ENCODE measurements at places on chromosomes 11 and 22.

- DNase-seq, result no peak
These were observed 4.1 kb downstream of the GCAT start for GRCh38 chr22:37811867-37812266.

DNA sequence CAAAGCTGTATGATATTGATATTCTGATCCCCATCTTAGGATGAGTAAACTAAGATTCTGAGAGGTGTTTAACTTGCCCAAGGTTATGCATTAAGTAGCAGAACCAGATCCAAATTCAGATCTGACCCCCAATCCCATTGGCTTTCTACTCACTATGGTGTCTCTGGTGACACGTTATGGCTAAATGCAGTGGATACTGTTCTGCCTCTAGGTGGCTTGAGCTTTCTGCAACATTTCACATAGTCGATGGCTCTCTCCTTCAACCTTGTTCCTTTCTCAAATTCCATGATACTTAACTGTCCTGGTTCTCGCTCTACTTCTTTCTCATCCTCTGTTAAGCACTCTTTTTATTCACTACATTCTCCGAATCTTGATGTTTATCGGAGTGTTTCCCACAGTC lies 9.4 kb downstream of the C11orf97 start:
- DNase-seq, result no peak

GRCh38 chr11:93579187-93579751 lies 36.1 kb upstream of the SMCO4 start:
- no peak for DNase-seq

- peak; percentile 52 for DNase-seq
These were observed 84.1 kb downstream of the C11orf91 start for GRCh38 chr11:33616552-33616951.

DNA sequence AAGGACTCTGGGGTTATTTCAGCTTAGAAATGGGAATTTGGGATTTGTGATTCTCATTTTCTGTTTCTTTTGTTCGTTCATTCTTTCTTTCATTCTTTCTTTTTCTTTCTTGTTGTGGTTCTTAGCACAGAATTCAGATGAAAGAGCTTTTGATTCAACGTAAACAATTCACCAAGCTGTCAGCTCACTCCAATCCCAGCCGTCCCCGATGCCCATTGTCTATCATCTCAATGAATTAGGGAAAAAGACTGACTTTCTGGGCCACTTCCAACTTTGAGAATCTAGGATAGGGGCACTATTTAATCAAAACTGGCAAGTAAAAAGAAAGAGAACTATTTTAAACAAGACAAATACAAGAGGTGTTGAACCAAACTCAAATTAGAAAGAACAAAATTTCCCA lies 25.1 kb upstream of the TMA7B start:
- no peak for DNase-seq

DNA sequence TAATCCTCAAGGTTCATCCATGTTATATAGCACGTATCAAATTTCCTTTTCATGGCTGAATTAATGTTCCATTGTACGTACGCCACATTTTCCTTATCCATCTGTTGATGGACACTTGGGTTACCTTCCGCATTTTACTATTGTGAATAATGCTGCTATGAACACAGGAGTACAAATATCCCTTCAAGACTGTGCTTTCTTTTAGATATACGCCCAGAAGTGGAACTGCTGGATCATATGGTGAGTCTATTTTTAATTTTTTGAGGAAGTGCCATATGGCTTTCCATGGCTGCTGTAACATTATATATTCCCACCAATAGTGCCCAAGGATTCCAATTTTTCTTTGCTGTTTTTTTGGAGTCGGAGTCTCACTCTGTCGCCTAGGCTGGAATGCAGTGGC lies 6.0 kb downstream of the MRPL40 start:
- no peak for DNase-seq

DNA sequence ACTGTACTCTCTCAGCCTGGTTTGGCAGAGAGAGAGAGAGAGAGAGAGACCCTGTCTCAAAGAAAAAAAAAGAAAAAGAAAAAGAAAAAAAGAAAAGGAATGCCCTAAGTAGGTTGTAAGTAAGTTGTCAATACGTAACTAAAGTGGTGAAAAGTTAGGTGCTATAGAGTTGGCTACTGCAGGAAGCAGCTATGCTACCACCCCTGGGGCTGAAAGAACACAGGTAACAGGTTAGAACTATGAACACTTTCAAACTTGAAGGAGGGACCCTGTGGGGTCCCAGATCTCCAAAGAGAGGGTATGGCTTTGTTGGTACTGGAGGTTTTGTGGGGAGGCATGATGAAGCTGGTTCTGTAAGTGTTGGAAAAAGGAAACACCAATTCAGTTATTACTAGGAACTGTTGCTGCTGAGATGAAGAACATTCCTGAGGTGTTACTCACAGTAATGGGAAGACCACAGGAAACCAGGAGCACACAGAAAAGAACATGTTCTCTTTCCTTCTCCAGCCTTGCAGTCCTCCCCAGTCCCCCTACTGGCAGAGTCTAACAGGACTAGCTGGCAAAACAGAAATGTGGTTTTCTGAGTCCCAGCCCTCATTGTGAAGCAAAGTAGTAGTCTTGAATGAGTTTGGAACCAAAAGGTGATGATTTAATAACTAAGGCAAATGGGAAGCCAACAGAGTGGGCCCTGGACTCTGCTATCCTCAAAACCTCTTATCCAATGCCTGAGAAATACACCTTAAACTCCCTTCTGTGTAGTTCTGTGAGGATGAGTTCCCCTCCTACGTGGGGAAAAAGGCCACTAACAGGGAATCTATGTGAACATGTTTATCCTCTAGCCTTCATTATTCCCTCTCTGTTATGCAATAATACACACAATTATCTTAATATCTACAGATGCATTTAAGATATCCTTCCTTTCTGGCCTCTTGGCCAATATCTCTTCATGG lies 427.0 kb upstream of the DDI1 start:
- DNase-seq, result peak; percentile 96

- DNase-seq, result no peak
These were observed 8.2 kb upstream of the SEC14L3 start for GRCh38 chr22:30479981-30480380.

DNA sequence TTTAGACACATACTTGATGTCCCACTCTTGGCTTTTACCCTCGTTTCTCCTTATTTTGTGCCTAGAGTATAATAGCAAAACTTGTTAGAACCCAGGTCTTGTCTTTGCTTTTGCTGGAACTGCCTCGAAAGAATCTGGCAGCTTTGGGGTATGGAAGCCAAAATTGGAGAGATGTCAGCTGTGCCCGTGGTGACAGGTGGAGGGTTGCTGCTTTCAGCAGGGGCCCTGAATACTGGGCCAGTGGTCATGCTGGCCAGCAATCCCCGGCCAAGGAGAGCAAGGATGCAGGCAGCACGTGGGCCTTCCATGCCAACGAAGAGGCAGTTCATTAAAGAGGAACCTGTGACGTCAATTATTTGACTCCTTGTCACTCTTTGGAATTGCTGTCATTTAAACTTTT lies 181.1 kb downstream of the HIPK3 start:
- DNase-seq, result no peak

GRCh38 chr11:8109675-8110074 lies 28.7 kb downstream of the TUB start:
- DNase-seq, result no peak

GRCh38 chr11:102724904-102725500 lies at the start of gene MMP8:
TSS of gene MMP8 (minus strand) at chr11:102724954. CDS start at chr11:102724855, 99 bp downstream.
- peak; percentile 93 for DNase-seq

DNA sequence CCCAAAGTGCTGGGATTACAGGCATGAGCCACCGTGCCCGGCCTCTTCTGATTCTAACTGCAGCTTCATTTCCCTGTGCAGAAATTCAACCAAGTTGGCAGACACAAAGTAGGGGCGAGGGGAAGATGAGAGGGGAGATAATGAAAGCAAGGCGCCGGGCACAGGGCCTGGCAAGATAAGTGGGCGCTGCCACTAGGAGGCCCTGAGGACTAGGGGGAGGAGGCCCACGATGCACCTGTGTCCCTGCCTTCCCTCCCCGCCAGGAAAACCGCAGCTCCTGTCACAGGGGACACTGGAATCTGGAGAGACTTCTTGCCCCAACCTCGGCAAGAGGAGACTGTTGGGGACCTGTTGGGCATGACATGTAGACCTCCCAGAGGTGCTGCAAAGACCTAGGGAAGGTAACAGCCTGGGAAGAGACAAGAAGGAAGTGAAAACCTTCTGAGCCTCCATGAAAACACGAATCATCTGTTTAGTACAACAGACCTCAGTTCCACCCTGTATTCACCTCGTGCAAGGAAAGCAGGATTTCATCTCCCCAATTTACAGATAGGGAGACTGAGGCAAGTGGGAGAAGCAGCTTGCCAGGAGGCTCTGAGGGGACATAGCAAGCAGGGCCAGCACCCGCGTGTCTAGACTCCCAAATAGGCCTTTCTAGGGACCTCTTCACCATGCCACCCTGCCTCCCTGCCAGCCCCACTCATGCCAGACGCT lies 3.1 kb upstream of the LGALS1 start:
- no peak for DNase-seq

DNA sequence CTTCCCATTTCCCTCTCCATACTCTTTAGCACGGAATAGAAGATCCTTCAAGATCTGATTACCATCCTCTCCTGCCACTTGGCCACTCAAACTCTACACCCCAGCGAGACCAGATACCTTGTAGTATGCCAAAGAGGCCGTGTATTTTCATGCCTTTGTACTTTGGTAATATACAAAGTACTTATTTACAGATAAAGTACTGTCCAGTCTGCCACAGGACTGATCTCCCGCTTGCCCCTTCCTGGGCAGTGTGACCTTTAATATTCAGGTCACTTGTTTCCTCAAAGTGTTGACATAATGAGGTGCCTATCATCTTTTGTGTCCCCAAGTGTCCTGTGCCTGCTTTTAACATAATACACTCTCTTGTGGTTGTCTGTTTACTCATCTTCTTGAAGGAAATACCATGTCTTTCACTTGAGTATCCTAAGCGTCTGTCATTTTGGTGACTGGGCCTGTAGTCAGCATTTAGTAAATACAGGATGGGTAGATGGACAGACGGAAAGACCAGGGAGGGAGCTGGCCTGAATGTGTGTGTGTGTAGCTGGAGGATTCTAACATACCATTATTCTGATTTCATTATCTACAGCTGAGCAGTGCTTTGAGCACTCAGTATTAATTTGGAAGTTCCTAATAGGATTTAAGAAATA lies 137.4 kb downstream of the NAV2 start:
- no peak for DNase-seq

GRCh38 chr11:122337704-122338103 lies 221.7 kb upstream of the BLID start:
- no peak for DNase-seq

- no peak for DNase-seq
These were observed 12.8 kb upstream of the MRGPRD start for GRCh38 chr11:68993546-68993945.

- DNase-seq, result no peak
These were observed at the start of gene PGR for GRCh38 chr11:101129203-101129943. TSS of gene PGR (minus strand) at chr11:101129813. CDS start at chr11:101129070, 743 bp downstream.

- DNase-seq, result peak; percentile 56
These were observed 183.3 kb downstream of the BLID start for GRCh38 chr11:121932646-121933185.

DNA sequence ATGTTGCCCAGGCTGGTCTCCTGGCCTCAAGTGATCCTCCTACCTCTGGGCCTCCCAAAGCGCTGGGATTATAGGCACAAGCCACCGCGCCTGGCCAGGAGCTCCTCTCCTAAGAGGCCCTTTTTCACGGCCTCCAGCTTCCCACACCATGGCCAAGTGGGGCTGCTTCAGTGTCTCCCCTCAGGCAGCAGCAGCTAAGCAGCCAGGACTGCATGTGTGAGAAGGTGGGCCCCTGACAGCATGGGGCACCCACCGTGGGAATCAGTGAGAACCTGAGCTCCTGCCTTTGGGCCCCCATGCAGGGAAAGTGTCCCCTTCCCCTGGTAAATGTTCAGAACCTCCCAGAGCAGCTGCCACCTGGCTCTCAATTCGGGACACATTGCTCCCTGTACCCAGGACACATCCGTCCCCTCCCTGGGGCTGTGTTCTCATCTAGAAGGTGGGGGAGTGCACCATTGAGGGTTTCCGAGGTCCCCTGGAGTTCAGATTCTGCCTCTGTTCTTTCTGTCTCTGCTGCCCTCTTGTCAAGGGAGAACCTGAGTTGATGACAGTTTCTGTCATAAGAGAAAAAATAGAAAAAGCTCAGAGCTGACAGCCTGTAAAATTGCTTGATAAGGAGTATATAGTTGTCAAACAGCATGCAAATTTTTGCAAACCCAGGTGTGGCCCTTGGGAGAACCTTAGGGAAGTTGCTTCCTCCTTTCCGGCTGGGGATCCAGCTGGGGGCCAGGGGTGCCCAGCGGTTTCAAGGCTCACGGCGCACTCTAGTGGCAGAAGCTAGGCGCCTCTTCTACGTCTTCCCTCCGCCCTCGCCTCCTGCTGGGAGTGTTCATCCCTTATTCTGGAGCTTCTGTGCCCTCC lies 29.7 kb downstream of the FAM83F start:
- peak; percentile 71 for DNase-seq

GRCh38 chr11:33116535-33116934 lies 44.7 kb downstream of the CSTF3 start:
- DNase-seq, result no peak

DNA sequence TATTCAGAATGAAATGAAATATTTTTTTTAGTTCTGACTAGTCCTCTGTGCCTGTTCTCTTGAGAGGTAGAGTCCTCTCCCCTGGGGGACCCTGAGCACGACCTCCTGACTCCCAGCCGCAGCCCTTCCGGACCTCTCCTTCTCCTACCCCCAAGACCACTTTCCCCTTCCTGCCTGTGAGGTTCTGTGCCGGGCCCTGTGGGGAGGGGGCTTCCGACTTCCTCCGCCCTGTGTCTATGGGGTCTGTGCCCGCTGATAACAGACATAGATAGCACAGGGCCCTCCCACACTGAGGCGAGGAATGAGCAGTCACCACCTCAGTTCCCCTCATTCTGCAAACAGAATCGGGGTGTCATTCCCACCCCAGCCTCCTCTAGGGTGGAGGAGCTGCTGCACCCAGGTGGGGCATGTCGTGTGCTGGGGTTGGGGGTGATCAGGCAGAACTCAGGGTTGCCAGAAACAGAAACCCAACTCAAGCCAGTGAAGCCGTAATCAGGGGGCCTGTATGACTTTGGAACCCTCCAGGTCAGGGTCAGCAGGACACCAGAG lies 11.9 kb upstream of the PKP3 start:
- DNase-seq, result no peak

DNA sequence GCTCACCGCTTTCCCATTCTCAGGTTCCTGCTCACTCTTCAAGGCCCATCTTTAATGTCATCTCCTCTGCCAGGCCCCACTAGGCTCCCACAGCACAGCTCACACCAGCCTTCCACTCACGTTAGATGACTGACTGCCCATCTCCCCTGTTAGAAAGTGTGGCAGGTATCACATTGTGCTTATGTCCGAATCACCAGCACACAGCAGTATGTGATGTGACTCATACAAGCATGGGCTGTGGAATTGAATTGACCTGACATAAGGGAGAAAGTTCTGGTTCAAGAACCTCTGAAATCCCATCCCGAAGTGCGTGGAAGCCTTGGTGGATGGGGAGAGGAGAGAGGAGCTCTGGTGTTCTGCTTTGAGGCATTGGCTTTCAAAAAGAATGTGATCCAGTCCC lies 6.5 kb downstream of the VSTM5 start:
- DNase-seq, result no peak

- DNase-seq, result no peak
These were observed 24.8 kb downstream of the F2 start for GRCh38 chr11:46743693-46744339.

- peak; percentile 25 for DNase-seq
These were observed 25.0 kb downstream of the ARHGAP1 start for GRCh38 chr11:46675288-46675851.

All from fibroblast of upper back skin (primary cell).